ENCODE measurements at places on chromosomes 6 and 20.

GRCh38 chr6:146847426-146847825, 248.7 kb downstream of the ADGB start:
- no peak for DNase-seq

GRCh38 chr6:110492584-110492983, 16.2 kb upstream of the SLC22A16 start:
- DNase-seq = no peak

- DNase-seq = no peak
These were observed 488.4 kb upstream of the MMS22L start for GRCh38 chr6:97771372-97771771.

DNA sequence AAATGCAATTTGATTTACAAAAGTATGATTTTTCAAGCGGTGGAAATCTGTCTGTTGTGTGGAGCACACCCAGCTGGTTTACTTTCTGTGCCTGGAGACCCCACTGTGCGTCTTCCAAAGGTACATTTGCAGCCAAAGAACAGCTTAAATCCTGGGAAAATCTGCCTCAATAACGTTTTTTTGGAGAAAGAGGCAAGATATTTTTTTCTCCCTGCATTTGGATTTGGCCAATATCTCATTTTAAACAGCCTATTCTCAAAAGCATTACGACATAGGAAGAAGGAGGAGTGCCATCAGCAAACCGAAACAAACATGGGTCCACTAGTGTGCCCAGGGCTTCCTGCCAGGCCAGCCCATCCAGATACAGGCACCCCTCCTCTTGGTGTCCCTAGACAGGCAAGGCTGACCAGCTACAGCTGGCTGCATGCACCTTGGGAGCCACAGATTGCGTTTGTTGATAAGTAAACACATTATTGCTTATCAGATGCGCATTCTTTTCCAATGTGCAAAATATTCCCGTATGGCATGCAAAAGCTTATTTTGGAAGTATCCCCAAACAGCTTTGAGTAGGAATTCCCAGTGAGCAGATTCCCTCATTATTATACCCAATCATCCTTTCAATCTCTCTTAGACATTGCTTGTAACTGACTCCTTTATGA, 184.5 kb upstream of the MARCKS start:
- DNase-seq = peak; percentile 23

DNA sequence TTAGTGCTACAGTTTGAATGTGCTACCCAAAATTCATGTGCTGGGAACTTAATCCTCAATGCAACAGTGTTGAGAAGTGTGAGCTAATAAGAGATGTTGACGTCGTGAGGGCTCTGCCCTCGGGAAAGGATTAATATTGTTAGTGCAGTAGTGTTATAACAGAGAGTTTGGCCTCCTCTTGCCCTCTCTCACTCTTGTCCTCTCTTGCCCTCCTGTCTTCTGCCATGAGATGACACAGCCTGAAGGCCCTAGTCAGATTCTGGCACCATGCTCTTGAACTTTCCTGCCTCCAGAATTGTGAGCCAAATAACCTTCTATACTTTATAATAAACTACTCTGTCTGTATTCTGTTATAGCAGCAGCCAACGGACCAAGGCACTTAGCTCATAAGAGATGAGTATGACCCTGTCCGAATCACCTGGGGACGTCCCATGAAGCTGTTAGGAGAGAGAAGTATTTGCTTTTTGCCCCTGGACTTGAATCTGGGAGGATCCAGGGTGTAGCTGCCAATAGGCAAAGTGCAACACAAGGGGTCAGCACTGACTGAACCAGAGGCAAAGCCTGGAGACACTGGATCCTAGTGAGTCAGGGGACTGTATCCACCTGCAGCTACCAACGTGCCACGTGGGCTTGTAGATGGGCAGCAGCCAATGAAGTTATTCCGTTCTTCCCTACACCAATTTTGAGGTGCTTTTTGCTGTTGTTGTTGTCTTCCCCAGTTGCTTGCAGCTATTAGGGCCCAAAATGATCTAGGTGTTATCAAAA, 233.7 kb downstream of the THBS2 start:
- DNase-seq = no peak

GRCh38 chr6:156729248-156729647, 47.9 kb upstream of the ARID1B start:
- DNase-seq = no peak

DNA sequence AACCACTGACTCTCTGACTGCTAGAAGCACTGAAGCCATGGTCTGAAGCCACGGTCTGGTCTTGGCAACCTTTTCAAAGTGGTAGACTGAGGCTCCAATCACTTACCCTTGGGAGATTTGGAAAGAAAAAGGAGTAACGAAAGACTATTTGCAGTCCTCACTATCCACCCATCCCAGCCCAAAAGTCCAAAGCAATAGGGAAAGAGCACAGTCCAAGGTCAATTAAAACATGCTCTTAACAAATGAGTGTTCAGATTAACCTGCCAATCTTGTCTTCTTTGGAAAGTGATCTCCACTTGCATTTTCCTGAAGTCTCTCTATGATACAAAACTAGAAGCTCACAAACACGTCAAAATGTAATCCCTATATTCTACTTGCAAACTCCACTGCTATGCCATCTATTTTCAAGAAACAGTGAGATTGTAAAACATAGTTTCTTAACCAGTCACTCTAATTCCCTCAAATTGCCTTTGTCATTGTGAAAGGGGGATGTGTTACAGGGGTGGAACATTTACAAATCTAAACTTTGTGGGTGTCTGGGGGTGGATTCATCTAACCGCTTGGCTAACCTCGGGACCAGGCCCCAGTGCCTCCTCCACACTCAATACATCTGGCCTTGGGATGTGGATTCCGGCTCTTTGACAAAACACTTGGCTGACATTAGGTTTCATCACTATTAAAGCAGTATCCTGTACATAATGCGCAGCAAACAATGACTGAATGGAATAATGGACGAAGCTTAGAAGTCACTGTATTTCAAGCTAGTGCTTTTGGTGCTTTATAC, 56.4 kb downstream of the B4GALT5 start:
- DNase-seq = no peak

GRCh38 chr20:62737271-62737811, 28.7 kb downstream of the NTSR1 start:
- no peak for DNase-seq

DNA sequence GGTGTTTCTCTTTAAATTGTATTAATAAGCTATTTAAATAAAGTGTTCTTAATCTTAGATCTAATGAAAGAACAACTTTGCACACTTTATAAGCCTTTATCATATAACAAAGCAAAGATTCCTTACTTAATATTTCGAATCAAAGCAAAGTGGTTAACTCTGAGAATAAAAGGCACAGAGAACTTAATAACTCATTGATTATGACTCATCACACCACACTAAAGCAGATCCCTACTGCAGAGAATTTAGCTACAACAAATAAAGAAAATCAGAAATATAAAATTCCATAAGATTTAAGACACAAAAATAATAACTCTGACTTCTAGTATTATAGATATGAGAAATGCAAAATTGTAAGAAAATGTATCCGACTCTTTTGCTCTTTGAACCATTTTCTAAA, 135.6 kb upstream of the RUNX2 start:
- no peak for DNase-seq

GRCh38 chr20:37259865-37260264, 1.7 kb downstream of the GHRH start:
- DNase-seq = no peak

DNA sequence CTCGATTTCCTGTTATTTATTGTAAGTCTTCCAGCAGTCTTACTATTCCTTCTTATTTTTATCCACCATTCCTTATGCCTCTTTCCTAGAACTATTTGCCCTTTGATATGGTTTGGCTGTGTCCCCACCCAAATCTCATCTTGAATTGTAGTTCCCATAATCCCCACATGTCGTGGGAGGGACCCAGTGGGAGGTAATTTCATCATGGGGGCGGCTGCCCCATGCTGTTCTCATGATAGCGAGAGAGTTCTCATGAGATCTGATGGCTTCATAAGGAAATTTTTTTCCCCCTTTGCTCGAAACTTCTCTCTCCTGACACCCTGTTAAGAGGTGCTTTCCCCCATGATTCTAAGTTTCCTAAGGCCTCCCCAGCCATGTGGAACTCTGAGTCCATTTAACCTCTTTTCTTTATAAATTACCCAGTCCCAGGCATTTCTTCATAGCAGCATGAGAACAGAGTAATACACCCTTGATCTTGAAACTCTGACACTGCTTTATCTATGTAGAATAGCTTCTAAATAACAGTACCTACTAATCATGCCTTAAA, 48.8 kb downstream of the PLN start:
- no peak for DNase-seq

GRCh38 chr6:113147544-113147943, 709.6 kb upstream of the MARCKS start:
- no peak for DNase-seq

DNA sequence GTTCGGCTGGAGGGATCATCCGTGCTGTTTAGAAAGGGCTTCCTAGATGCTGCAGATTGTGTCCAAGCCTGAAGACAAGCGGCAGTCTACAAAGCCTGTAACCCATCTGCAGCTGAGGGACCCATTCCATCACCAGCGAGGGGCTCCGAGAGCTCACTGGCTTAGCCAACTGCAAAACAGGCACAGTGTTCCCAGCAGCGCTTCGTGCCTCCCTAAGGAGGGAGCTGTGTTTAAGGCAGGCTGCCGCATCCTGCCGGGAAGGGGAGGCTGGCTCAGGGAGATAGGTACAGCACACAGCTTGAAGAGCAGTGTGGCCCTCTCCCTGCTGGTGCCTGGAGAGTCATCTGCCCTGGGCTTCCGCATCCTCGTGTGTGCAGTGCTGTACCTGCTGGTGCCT, 32.4 kb downstream of the DUSP22 start:
- DNase-seq = no peak

DNA sequence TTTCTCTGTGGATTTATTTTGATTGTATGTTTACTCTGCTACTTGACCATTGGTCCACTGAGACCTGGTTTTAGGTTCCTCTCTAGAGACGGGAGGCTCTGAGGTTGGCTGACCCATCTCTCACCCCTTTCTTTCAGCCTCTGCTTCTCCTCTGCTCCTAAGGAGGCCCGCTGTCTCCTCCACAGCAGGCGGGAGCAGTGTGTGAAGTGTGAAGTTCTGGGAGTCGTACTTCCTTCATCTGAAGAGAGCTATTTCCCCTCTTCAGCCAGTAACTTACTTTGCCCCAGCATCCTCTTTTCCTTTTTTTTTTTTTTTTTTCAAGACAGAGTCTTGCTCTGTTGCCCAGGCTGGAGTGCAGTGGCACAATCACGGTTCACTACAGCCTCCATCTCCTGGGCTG, 21.1 kb downstream of the PDRG1 start:
- no peak for DNase-seq

DNA sequence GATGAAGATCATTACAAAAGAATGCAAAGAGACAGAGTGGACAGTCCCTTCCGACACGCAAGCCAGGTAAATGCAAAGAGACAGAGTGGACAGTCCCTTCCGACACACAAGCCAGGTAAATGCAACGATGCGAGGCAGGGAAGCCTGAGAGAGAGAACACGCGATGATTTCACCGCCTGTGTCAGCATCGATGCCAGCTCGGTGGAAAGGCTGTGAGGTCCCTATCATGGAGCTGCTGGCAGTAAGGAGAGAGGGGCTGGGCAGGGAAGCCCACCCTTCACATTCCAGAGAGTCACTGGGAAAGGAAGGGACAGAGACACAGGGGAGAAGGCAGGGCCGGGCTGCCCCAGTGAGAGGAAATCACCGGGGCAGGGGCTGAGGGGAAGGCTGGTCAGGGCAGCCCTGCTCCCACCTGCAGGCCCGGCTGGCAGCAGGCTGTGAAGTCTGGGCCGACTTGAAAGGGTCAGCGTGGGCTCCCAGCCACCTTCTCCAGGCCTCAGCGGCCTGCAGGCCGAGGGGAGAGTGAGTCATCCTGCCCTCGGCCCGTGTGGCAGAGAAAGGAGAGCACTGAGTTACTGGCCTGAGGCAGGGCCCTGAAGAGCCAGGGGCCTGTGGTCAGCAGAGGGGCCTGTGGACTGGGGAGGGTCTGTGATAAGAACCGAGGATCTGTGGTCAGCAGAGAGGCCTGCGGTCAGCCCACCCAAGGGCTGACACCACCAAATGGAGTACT, 80.4 kb downstream of the DACT2 start:
- no peak for DNase-seq

DNA sequence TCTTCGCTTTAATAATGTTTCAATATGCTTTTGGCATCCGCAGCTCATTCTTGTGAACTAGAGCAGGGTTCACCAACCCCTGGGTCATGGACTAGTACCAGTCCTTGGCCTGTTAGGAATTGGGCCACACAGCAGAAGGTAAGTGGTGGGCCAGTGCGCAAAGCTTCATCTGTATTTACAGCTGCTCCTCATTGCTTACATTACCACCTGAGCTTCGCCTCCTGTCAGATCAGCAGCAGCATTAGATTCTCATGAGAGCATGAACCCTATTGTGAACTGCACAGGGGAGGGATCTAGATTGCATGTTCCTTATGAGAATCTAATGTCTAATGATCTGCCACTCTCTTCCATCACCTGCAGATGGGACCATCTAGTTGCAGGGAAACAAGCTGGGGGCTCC, 75.5 kb upstream of the GGTLC1 start:
- no peak for DNase-seq

- DNase-seq = no peak
These were observed 655.0 kb upstream of the HS3ST5 start for GRCh38 chr6:114997813-114998292.

GRCh38 chr6:18284261-18284660, 19.9 kb upstream of the DEK start:
- DNase-seq = no peak

- DNase-seq = no peak
These were observed 9.1 kb upstream of the RCAN2 start for GRCh38 chr6:46500382-46500781.

DNA sequence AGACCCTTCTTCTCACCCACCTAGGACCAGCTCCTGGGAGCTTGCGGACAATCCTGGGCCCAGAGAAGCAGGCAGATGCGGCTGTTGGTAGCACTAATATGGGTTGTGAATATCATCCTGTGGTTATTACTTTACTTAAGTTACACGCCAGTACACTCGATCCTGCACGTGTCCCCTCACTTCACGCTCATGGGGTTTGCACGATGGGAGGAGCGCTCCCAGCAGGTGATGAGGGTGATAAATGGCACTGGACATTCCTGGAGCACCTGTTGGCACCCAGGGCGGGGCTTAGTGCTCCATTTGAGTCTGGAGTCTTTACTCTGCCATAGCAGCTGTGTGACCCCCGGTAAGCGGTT, 335.1 kb downstream of the PREX1 start:
- DNase-seq = no peak

GRCh38 chr20:38770970-38771369, 22.7 kb downstream of the ACTR5 start:
- DNase-seq = no peak

- no peak for DNase-seq
These were observed 8.0 kb upstream of the LAMP5 start for GRCh38 chr20:9506280-9506821.

Measured in NCI-H446 (cell line).